ENCODE measurements at places on chromosomes 2 and 18.

- DNase-seq, result no peak
These were observed 308.5 kb downstream of the NOL4 start for GRCh38 chr18:33916200-33916599.

GRCh38 chr2:154291511-154291910 is 407.0 kb upstream of the KCNJ3 start:
- DNase-seq, result no peak

GRCh38 chr18:23166891-23167541 is 31.7 kb downstream of the CABLES1 start:
- DNase-seq, result no peak

- no peak for DNase-seq
These were observed 31.2 kb downstream of the MAP3K2 start for GRCh38 chr2:127356531-127356930.

DNA sequence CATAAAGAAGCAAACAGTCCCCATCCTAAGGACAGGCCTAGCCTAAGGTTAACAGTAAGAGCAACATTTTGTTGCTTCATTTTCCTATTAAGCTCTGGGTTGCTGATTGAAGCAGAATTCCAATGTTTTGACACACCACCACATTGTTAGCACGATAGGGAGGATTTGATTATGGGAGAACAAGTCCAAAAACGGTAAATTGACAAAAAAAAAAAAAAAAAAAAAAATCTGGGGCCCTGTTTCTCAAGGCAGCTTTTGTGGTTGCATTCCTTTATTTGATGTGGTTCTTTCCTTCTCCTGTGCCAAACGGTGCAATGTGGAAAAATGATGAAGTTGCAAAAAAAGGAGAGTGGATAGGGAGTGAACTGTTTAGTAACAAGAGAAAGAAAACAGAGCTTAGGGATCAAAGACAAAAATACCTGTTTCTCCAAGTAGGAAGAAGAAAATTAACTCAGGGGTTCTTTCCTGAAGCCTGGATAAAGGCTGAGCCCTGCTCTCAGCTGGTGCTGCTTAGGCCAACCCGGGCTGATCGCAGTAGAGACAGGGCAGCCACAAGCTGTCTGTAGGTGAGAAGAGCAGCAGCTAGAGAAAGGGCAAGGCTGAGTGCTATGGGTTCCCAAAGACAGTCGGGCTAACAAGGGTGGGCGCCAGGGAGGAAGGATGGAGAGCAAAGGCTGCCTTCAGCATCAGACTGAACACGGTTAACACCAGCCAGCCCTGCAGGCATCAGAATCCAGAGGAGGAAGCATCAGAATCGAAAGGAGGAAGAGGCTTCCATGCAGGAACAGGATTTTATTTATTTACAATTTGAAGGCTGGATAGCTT is 167.8 kb upstream of the FOSL2 start:
- peak; percentile 95 for DNase-seq

DNA sequence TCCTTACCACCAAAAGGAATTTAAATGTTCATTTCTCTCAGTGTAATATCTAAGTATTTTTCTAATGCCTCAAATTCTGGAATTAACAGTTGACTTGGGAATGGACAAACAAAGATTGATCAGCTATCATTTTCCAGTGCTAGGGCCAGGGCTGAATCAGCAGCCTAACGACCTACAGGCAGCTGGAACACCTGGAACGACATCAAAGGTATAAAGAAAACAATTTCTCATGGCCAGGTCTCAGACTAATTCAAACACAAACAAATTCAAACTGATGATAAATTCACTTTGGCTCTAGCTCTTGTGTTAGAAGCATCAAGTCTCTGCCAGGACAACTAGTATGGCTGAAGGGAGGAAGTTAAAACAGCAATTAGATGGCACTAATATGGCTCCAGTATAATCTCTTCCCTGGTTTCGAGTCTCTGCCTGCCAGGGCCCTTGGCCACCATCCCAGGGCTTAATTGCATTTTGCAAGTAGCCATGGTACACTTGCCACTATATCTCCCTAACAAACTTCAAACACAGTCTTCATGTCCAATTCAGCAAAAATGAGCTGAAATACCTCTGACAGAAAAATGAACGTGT is 70.2 kb upstream of the FSHR start:
- DNase-seq, result no peak

- no peak for DNase-seq
These were observed 188.7 kb downstream of the DPP10 start for GRCh38 chr2:114631146-114631545.

DNA sequence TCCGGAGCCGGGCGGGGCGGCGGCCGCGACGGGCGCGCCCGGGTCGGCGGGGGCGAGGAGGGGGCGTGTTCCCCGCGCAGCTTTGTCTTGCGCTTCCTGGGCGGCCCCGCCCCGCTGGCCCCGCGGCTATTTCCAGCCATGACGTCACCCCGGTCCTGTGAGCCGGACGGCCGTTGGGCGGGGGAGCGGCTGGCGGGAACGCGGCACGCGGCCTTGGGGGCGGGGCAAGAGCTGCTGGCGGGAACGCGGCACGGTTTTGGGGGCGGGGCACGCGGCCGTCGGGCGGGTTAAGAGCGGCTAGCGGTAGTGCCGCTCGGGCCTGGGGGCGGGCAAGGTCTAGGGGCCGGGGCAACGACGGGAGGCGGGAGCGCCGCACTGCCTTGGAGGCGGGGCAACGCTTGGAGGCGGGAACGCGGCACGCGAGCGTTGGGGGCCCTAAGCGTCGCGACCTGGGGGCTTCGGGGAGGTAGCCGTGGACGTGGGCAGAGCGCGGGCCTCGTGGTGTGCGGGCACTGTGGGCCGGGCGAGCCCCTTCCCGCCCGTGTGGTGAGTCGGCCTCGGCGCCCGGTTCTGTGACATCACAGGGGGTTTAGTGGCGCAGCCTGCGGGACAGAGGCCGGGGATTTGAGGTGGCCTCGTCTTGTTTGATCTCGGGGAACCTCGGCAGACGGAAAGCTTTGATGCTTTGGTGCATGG is 704 bp downstream of the KLF11 start:
- no peak for DNase-seq

DNA sequence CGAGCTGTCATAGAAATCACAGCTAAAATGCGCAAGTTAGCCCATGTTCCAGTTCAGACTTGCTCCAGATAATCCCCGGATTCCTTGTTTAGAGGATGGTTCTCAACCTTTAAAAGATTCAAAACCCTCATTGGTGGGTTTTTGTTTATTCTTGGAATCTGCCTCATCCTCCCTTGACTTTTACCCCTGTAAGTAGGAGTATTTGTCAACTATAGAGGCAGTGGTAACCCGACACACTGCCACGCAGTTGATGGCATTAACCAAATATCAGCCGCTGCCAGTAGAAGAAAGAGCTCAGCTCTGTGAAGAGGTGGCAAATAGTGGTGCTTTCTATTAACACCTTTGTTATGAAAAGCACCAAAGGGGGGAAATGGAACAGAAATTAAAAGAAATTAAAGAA is 40.4 kb upstream of the SELENOI start:
- DNase-seq, result no peak

DNA sequence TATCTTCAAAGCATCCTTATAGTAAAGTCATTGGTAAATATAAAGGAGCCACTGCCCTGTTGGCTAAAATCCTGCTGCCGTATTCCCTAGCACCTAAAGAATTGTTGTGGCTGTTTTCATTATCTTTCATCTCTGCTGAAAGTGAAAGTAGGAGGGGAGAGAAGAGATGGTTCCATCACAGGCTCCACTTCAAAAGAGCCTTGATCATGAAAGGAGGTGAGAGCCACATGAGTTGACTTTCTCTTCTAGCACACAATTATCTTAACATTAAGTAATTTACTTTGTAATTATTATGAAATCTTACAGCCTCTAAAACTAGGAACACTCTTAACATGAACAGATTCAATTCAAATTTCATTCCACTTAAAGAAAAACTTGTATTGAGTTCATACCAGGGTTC is 1050.9 kb upstream of the LRRTM1 start:
- no peak for DNase-seq

GRCh38 chr18:45825258-45826044 is at the start of gene SIGLEC15:
SIGLEC15 (plus strand) TSS chr18:45825675; CDS start chr18:45825729, 54 bp downstream.
- no peak for DNase-seq

DNA sequence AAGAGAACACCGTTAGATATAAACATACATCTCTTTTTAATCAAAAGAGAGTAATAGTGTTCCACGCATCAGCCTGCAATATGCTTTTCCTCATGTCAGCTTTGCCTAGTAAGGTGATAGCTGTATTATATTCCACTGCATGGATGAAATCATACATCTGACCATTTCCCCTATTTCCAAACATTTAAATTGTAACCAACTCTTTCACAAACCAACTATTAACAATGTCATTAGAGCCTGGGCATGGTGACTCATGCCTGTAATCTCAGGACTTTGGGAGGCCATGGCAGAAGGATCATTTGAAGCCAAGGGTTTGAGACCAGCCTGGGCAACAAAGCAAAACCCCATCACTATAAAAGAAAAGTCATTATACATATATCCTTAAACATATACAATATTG is 284.8 kb downstream of the BCL11A start:
- DNase-seq, result no peak

DNA sequence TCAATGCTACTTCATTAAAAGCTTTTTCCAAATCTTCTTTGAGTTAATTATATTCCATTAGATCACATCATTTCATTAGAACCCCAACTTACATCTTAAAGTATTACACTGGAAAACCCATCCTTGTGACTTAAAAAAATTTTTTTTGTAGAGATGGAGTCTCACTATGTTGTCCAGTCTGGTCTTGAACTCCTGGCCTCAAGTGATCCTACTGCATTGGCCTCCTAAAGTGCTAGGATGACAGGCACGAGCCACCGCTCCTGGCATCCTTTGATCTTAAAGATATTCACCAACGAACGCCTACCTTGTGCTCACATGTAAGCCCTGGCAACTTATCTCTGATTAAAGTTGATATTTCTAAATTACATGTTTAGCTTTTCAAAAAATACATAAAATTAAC is 6.7 kb downstream of the LAPTM4A start:
- no peak for DNase-seq

- DNase-seq, result no peak
These were observed 208.7 kb downstream of the CLIP4 start for GRCh38 chr2:29323961-29324360.

GRCh38 chr18:79344208-79344581 is 51.5 kb upstream of the NFATC1 start:
- no peak for DNase-seq

- DNase-seq, result no peak
These were observed 15.9 kb downstream of the RNF152 start for GRCh38 chr18:61876899-61877298.

DNA sequence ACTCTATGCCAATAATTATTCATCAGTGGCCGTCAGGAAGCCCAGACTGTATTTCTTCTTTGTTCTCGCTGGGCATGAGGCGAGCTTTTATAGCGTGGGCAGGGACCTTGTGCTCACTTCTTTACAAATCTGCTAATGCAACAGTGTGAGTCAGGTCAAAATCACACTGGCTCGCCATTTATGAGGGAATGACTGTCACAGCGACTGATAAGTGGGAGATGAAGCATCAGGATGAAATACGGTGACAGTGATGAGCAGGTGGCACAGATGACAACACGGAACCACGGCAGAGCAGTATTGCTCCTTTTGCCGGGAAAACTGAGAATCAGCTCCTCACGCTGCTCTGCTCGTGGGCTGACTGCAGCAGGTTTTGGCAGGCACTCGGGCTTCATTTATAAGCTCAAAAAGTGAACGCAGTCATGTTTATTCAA is 20.5 kb downstream of the TYMS start:
- no peak for DNase-seq

GRCh38 chr2:73942664-73943063 is 16.0 kb downstream of the DGUOK start:
- no peak for DNase-seq

DNA sequence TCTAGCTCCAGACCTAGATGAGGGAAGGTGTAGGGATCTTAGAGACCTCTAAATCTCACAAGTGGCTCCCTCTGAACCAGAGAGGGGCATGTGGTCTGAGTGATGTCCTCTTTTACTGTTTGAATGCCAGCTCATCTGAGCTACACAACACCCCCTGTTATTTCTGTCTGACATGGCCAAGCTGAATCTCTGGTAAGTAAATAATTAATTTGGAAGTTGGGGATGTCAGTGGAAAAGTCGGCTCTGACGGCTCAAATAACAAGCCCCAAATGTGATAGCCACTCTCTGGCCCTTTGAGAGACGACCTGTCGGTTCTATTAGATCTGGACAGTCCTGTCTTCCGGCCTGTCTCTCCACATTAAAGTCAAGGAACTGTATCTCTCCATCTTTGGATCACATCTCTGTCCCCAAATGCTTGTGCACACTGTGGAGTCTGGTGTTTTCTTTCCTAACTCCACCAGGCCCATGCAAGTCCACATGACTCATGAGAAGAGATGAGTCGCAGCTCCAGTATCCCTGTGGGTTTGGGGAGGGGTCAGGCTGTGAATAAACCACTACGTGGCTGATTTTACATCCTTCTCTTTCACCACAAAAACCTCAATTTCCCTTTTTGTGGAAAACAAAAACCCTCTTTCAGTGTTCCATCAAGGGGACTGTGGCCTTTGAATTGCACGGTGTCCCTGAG is 52.5 kb downstream of the SETBP1 start:
- DNase-seq, result peak; percentile 73

DNA sequence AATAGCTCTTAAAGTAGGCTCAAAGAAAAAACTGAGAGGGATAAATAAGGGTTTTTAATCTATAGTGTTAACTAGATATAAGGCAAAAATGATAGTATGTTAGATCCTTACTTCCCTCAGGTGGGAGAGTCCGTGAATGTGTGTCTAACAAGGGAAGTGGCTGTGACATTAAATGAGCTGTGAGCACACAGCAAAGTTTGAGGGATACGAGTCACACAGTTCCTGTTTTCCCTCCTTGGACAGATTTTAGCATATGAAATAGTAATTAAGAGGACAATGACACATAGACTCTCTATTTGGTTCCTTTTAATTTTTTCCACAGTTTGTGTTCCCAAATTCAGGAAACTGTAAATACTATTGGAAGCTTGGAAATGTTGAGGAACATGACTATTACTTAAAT is 148.4 kb upstream of the CAVIN2 start:
- DNase-seq, result no peak

DNA sequence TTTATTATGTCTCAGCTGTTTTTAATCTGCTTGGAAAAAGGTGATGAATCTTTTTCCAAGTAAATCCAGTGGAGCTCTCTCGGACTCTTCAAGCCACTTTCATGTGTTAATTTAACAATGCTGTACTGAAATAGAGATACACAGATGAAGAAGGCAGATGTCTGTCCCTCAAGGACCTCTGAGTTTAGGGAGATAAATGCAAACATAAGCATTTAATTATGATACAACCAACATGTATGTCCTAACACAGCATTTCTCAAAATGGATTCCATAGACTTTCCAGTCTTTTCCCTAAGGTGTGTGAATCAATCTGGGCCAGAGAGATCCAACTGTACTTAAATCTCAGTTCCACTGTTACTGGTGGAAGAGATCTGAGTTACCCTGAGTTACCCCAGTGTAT is 262.4 kb downstream of the RND3 start:
- DNase-seq, result no peak

DNA sequence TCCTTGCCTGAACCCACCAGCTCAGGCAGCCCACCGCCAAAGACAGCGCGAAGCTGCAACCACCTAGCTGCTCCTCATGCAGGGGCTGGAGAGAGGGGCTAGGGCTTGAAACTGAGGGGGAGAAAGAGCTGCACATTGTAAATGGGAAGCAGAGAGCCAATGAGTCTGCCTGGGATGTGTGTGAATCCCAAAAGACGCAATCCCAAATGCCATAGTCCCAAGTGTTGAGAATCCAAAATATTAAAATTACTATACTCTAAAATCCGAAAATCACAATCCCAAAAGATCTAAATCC is 9.4 kb downstream of the AMER3 start:
- no peak for DNase-seq

- peak; percentile 82 for DNase-seq
These were observed 8.1 kb downstream of the LBH start for GRCh38 chr2:30239308-30239985.

- no peak for DNase-seq
These were observed 577.3 kb downstream of the EPHA4 start for GRCh38 chr2:220994846-220995245.

All from GM04503 (cell line).